ENCODE measurements at places on chromosomes 7 and 10. TPM values are rescaled to one million over a fixed set of nuclear protein-coding genes. Genes with fewer than 3 reads are reported as not detected.
A peak's percentile ranks its signal among the peaks of the same experiment; 100 is the strongest.

Gene NME8
- total RNA-seq: not detected

Gene CYP3A5
- total RNA-seq: not detected

Gene NKX2-3
- total RNA-seq: not detected

Gene PSTK
- total RNA-seq: 3.7 TPM

Gene TAC1
- not detected for total RNA-seq

Gene FRMD4A
- total RNA-seq: not detected

Gene DUSP5
- 25.9 TPM for total RNA-seq

- no peak for DNase-seq
Observed at GRCh38 chr7:6178298-6179029, 94.0 kb downstream of the CYTH3 start.

GRCh38 chr7:1981878-1982230 lies 250.9 kb downstream of the MAD1L1 start:
- DNase-seq: no peak

DNA sequence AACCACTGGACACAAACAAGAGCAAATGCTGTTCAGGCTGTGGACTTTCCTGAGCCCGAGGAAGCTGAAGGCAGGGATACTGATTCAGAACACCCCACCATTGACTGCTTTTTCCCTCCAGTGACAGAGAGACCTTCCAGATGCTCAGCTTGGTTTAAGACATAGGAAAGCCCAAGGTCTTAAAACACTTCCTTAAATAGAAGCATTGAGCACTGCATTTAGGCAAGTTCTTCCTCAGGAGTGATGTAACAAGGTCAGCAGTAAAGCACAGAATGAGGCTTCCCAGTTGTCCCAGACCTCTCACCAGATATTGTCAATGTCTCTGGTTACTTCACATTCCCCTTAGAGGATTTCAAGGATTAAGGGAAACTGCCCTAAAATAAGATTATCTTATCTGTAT lies 19.6 kb upstream of the CDCA7L start:
- no peak for DNase-seq

GRCh38 chr7:49091519-49091918 lies 167.2 kb downstream of the CDC14C start:
- no peak for DNase-seq

DNA sequence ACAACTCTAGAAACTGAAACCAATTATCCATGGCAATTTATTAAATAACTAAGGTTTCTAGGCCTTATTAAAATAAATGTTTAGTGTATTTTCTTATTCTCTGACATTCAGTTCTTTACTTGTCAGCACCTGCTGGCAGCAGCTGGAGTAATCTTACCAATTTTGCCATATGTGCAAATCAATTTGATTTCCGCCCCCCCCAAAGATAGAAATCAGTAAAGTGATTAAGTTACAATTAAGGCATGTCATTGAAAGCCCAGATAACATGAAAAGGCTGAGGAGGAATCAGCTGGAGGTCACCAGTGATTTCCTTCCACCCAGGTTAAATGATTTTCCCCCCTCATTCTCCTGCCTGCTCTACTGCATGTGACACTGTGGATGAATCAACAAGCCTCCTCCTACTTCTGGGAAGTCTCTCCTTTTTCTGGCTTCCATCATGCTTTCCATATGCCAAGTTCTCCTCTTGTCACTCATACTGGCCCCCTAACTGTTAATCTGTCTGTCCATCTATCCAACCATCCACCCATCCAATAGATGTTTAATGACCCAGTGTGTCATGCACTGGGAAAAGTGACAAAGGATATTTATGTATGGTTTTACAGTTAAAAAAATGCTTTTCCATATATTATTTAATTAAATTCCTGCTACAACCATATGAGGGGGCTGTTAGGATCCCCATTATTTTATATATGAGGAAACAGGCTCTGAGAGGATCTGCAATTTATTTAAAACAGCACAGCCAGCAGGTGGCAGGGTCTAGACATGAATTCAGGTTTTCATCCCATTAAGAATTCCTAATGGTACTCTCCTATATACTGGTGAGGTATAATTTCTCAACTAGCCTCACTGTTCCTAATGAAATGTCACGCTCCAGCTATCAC lies 116.5 kb downstream of the ATXN7L1 start:
- DNase-seq: peak; percentile 19

GRCh38 chr10:131901181-131901829 lies 497 bp downstream of the PPP2R2D start:
- peak; percentile 54 for DNase-seq

DNA sequence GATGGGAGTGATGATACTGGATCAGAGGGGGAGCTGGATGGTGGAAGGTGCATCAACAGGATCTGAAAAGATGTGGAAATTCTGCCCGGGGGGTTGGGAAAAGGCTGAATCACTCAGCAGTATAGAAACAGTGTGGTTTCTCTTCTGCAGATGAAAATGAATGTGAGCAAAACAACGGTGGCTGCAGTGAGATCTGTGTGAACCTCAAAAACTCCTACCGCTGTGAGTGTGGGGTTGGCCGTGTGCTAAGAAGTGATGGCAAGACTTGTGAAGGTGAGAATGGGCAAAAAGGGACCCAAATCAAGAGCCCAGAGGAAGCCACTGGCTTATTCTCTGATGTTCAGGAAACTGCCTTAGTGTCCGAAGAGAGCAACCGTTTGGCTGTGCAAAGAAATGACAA lies 12.9 kb downstream of the OIT3 start:
- no peak for DNase-seq

DNA sequence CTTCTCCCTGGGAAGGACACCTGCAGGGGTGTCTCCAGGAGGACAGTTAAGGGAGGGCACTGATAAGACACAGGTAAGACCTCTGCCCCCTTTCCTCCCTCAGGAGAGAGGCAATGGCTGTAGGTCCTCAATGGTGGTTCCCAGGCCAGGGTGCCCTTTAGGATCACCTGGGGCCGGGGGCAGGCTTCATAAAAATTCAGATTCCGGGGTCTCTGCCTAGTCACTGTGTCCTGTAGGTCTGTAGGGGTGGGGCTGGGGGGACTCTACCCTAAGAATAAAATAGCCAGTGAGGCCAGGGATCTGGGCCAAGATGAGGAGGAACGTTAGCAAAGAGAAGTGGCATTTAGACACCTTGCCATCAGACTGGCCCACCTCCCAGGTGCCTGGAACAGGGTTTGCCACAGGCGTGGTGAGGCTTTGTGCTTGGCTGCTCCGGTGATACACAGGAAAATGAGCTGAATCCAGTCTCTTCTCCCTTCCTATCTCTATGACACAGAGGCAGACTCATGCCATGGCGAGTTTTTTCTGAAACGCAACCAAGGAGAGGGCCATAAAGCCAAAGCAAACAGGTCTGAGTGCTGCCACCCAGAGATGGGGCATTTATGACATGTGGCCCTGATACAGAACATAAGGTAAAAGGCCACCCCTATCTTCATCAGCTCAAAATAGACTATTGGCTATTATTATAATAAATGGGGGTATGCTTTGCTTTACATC lies 52.6 kb downstream of the SH3PXD2A start:
- no peak for DNase-seq

- DNase-seq: no peak
Observed at GRCh38 chr7:92498557-92498956, 20.8 kb upstream of the ERVW-1 start.

DNA sequence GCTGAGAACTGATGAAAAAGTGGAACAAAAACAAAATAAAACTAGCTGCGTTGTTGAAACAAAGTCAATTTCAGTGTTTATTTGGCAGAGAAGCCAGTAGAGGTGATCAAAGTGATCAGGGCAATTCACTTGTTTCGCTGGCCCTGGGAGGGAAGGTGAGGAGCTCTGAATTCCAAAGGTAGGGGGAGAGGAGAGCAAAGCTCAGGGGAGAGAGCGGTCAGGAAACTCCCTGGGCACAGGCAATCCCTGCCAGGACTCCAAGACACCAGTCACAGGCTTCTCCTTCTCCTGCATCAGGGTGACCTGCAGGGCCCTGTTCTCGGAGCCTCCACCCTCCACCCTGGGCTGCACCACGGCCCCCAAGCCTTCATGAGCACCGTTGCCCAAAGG lies 6.8 kb upstream of the KIAA1217 start:
- DNase-seq: no peak

GRCh38 chr10:119449760-119450461 lies 92.6 kb downstream of the RGS10 start:
- no peak for DNase-seq

GRCh38 chr10:28975891-28976531 lies 298.7 kb downstream of the BAMBI start:
- no peak for DNase-seq

- no peak for DNase-seq
Observed at GRCh38 chr10:70966646-70967553, 78.5 kb upstream of the PCBD1 start.

DNA sequence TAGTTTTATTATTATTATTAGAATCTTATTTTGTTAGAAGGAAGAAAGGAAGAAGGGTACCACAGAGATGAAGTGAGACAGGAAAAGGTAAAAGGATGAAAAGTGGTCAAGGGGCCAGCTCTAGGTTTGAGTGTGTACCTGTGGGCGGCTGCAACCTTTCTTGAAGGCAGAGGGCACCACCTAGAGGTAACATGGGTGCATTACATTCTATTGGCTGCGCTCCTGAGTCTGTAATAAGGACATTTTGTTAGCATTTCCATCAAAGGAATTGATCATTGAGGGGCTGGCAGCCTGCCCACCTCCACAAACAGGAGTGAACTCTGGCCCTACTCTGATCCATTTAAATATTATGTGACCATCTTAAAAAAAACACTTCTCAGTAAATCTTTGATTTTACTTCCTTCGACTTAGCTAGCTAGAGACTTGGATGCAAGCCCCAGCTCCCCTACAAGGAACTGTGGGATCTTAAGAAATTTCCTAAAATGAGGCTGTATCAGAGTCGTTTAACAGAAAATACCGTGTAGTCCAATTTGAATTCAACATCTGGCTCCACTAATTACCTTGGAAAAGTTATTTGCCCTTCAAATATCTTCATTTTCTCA lies 610.4 kb downstream of the IPMK start:
- peak; percentile 28 for DNase-seq

Data from activated CD4-positive, alpha-beta T cell treated with anti-CD3 and anti-CD28 coated beads, Interleukin-2, amount 10 ng/mL, durations not matched to agents 7 days and 5 days (primary cell).